Kidney (tissue), 22 donors: ENCODE measurements at places on chromosomes 2 and 18.

GRCh38 chr18:12597760-12598159, 60.1 kb downstream of the SPIRE1 start:
- DNase-seq: no peak

DNA sequence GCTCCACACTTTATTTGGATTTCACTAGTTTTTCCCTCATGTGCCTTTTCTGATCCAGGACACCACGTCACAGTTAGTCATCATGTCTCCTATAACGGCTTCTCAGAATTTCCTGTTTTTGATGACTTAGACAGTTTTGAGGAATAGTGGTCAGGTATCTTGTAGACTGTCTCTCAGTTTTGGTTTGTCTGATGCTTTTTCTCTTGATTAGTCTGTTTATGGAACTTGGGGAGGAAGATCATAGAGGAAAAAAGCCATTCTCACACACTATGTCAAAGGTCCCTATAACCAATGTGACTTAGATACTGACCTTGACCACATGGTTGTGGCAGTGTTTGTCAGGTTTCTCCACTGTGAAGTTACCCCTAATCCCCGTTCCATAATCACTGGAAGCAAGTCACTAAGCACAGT, 89.0 kb downstream of the RAPH1 start:
- no peak for DNase-seq

GRCh38 chr2:101608408-101609310, 88.8 kb upstream of the MAP4K4 start:
- DNase-seq: no peak

DNA sequence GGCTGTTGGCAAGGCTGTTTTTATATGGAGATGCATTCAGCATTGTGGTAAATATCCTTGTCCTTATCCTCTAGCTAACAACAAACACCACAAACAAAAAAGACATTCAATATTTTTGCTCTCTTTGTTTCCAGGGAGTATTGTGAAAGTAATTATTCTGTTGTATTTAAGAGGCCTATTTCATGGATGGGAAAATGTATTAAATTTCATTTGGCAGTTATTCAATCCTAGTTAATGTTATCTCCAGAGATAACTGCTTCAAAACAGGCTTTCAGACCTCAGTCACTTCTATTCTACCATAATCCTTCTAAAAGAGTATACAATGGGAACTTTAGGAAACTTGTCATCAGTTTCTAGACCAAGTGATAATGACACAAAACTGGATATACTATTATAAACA, 280.5 kb upstream of the CCDC68 start:
- no peak for DNase-seq
